Right renal pelvis (tissue), 4 donors: ENCODE measurements at places on chromosomes 12 and 14. TPM values are rescaled to one million over a fixed set of nuclear protein-coding genes. Genes with fewer than 3 reads are reported as not detected.
A peak's percentile ranks its signal among the peaks of the same experiment; 100 is the strongest.

- no peak for DNase-seq
Measured at GRCh38 chr12:56307221-56307965, 7.3 kb upstream of the CS start.

- no peak for DNase-seq
Measured at GRCh38 chr14:70655110-70655826, 13.6 kb downstream of the TTC9 start.

GRCh38 chr14:75188520-75189268 lies 12.3 kb upstream of the TMED10 start:
- no peak for DNase-seq

GRCh38 chr12:89163918-89164317 lies 188.4 kb downstream of the DUSP6 start:
- no peak for DNase-seq

The OR4E2 gene
- not detected for polyA plus RNA-seq

- DNase-seq, result no peak
Measured at GRCh38 chr14:64891173-64891838, 11.6 kb upstream of the SPTB start.

GRCh38 chr14:65302571-65303189 lies 109.8 kb upstream of the FUT8 start:
- no peak for DNase-seq

- no peak for DNase-seq
Measured at GRCh38 chr12:59453475-59453874, 142.4 kb upstream of the SLC16A7 start.

DNA sequence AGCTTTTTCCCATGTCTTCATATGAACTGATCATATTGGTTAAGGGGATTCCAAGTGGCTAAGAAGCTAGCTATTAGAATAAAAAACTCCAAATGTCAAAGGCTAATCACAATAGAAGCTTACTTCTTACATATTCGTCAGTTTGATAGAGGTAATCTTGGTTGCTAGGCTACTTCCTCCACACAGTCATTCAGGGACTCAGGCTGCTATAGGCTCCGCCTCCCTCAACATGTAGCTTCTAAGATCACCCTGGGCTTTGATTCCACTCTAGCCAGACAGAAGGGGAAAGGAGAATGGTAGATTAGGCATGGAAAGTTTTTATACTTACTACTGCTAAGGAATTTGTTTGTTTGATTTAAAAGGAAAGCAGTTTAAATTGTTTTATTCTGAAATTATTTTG lies 207.9 kb downstream of the EFCAB11 start:
- DNase-seq, result no peak

- DNase-seq, result no peak
Measured at GRCh38 chr12:54987611-54988231, 3.2 kb upstream of the TESPA1 start.

DNA sequence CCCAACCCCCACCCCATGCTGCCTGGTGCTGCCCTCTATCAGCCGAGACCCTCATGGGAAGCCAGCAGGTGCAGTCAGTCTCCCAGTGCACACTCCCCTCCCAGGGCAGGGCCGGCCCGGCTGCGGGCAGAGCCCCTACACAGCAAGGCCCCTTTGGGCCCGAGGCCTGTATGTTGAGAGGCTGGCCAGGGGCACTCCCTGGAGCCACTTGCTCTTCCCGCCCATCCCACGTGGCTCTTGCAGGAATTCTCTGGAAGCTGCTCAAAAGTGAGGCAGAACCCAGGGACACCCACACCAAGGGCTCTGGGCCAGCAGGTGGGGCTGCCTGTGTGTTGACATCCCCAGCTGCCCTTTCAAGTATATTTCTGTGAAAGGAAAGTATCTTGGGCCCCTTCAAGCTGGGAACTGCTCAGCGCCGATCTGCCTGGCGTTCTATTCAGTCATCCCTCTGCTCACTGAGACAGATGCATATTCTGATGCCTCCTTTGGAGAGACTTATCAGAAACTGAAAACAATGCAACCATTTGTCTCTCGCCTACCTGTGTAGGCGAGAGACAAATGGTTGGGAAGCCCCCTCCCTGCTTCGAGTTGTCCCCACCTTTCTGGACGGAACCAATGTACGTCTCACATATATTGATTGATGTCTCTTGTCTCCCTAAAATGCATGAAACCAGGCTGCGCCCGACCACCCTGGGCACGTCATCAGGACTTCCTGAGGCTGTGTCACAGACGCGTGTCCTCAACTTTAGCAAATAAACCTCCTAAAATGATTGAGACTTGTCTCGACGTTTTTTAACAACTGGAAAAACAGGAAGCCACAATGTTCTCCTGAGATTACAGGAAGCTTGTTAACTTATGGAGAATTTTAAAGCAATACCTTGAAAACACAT lies 6.0 kb downstream of the GPR132 start:
- no peak for DNase-seq

DNA sequence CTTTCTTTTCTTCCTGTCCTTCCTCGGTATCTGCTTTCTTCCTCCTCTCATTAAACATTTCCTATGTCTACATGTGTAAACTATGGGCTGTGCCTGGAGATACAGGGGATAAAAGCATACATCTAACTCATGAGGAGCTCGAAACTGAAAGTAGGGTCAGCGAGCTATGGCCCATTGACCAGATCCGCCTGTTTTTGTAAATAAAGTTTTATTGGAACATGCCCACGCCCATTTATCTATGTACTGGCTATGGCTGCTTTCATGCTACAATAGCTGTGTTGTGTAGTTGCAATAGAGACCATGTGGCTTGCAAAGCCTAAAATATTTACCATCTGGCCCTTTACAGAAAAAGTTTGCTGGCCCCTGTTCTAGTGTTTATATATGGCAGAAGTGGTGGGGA lies 500.8 kb upstream of the GARIN6 start:
- no peak for DNase-seq

DNA sequence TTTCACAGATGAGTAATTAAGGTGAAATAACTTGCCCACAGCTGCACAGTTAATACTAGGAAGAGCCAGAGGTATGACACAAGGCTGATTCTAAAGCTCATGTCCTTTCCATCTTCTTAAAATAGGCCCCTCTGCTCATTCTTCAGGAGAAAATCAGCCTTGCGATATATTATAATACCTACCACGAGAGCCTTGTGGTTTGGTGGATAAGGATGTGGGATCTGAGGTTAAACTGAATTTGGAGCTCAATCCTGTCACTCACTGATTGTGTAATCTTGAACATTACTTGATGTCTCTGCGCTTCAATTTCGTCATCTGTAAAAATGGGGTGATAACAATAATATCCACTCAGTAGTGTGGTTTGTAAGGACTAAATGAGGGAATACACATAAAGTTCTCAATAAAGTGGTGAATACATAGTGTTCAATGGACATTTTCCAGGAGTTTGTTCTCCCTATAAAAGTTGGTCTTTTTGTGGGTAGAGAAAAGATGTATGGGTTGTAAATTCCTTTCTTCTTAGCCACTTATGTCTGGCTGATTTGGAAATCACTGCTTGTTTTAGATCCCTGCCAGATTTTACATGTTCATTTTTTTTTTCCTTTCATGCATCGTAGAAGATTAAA lies 25.1 kb upstream of the ATP2B1 start:
- DNase-seq, result no peak

DNA sequence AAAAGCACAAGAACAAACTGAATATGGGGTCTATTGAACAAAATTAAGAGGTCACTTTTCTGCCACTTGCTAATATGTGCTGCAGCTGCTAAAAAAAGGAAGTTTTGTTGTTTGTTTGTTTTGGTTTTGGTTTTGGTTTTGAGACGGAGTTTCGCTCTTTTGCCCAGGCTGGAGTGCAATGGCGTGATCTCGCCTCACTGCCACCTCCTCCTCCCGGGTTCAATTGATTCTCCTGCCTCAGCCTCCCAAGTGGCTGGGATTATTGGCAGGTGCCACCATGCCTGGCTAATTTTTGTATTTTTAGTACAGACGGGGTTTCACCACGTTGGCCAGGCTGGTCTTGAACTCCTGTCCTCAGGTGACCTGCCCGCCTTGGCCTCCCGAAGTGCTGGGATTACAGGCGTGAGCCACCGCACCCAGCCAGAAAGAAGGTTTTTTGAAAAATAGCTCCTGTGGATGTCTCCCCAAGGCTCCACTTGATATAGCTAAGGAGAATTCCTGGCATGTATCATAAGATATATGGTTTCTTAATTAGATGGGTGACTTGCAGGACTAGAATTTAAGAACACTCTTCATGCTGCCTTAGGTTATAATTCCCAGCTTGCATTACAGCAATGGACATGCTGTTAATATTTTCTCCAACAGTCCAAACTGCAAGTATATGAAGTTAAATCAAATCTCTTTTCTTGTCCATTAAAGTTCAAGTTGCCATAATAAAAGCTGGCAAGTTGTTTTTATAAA lies 237.6 kb upstream of the AMIGO2 start:
- DNase-seq, result no peak

The TCL1B gene
- polyA plus RNA-seq, result 1.4 TPM

DNA sequence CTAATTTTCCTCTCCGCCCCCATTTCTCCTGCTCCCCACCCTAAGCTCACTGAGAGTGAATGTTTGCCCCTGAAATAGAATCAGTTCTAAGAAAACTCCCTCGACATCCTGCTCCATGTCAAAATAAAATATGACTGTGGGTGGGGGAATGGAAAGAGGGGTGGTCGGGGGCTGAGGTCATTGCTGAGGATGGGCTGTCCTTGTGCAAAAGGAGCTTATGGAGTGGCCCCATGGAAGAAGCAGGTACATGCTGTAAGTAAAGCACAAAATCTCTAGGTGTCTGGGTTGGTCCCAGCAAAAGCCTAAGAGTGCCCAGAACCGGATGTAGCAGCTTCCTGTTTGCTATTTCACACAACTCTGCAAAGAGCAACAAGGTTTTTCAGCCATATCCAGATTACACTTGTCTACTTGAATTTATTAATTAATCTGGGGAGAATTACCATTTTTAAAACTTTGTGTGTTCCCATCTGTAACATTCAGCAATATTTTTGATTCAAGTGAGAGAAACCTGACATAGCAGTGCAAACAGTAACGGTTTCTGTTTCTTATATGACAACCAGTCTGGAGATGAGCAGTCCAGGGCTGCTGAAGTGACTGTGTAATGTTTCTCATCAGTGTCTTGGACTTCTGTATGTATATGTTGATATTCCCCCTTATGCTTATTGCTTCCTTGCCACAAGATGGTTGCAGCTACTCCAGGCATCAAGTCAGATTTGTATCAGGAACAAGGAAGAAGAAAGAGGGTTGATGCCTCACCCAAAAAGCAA lies 40.4 kb upstream of the GZMB start:
- DNase-seq, result no peak

The PTGDR gene
- 0.60 TPM for polyA plus RNA-seq

The TAS2R7 gene
- not detected for polyA plus RNA-seq

The TMEM30B gene
- polyA plus RNA-seq, result 16.4 TPM

DNA sequence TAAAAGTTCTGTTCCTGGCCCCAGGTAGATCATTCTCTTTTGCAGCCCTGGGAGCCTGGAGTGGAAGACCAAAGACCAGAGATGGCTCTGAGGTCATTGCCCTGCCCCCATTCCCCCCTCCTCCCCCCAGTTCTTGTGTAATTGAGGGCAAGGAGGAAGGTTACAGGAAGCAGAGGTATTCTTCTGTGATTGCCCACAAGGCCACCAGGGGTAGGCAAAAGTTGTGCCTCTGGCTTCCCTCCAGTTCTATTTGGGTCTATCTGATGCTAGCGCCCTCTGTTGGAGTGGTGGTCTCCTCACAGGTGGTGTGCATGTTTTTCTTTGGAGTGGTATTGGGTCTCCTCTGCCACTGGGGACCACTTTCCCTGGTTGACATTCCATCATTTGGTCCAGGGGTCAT lies 41.2 kb upstream of the CRY1 start:
- DNase-seq, result no peak

GRCh38 chr14:32379447-32379846 lies 50.3 kb downstream of the AKAP6 start:
- no peak for DNase-seq

The A2M gene
- 246 TPM for polyA plus RNA-seq

DNA sequence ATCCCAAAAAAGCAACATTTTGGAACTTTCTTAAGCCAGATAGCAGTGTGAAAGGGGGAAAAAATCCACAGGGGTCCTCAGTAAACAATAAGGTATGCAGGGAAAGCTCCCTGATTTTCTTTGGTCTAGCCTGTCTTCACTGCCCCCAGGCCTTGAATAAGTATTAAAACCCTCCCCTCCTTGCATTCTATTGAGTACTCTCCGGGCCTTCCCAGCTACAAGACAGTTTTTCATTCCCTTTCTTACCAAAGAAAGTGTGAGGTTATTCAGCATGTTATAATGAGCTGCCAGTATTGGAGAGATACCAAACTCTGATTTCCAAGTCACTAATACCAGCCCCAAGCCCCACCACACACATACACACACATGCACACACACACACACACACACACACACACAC lies 59.8 kb upstream of the KIF21A start:
- DNase-seq, result no peak

The ARMH4 gene
- 75.5 TPM for polyA plus RNA-seq

The NEUROD4 gene
- polyA plus RNA-seq, result not detected

The THTPA gene
- polyA plus RNA-seq, result 21.1 TPM

DNA sequence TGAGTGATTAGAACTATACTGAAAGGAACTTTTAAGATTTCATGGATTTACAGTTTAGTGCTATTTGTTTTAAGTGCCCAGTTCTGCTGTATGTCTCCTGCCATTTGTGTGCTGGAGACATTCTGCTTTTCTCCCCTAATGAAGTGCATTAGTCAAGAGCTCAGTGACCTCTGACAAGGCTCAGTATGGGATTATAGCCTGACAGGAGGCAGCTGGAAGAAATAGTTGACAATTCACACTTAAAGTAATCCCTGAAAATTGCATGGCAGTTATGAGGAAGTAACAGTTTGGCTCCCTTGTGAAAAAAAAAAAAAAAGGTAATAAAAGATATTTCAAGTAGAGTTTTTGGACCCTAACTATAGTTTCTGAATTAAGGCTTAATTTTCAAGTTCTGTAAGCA lies 70.3 kb downstream of the ALX1 start:
- no peak for DNase-seq

DNA sequence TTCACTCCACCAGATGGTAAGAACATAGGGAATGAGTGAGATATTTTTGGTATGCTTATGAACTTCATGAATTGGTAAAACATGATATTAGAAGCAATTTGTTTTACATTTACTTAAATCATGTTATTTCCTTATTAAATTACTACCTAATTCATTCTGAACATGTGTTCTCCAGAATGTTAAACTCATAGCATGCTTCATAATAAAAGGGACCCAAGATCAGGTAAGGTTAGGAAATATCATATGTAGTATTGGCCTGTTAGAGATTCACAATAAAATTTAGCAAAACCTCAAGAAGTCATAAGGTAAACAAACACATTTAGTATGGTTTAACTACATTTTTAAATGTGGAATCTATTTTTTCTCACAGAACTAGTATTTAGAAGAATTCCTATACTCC lies 28.2 kb downstream of the PTPRQ start:
- no peak for DNase-seq

- DNase-seq, result peak; percentile 95
Measured at GRCh38 chr14:105301103-105301914, 508 bp upstream of the BRF1 start.
